ENCODE measurements at places on chromosomes 12 and 14. TPM values are rescaled to one million over a fixed set of nuclear protein-coding genes. Genes with fewer than 3 reads are reported as not detected.
A peak's percentile ranks its signal among the peaks of the same experiment; 100 is the strongest.

- no peak overlapping the region for H3K4me3 ChIP-seq
- no peaks in the 10 kb centered on the region for H3K4me1 ChIP-seq
- peaks cover 12% of the 10 kb centered on the region for H3K36me3 ChIP-seq
- H3K27ac ChIP-seq, result no peak overlapping the region
These were observed 33.0 kb downstream of the PTPN21 start for GRCh38 chr14:88521818-88522217.

- H3K36me3 ChIP-seq, result peaks cover 14% of the 10 kb centered on the region
- no peaks in the 10 kb centered on the region for H3K4me1 ChIP-seq
- no peaks in the 10 kb centered on the region for H3K27me3 ChIP-seq
These were observed 1.4 kb downstream of the MMAB start for GRCh38 chr12:109571773-109572505.

GRCh38 chr12:110928700-110929099 lies 8.3 kb upstream of the MYL2 start:
- H3K27me3 ChIP-seq, result no peaks in the 10 kb centered on the region
- peak; percentile 70 for DNase-seq
- H3K27ac ChIP-seq, result no peak overlapping the region
- H3K4me1 ChIP-seq, result no peaks in the 10 kb centered on the region
- H3K4me3 ChIP-seq, result no peak overlapping the region

GRCh38 chr14:95817271-95817670 lies 59.4 kb upstream of the TUNAR start:
- H3K4me1 ChIP-seq, result peaks cover 29% of the 10 kb centered on the region
- H3K27me3 ChIP-seq, result no peaks in the 10 kb centered on the region
- H3K36me3 ChIP-seq, result no peaks in the 10 kb centered on the region

Gene PDZRN4
- 4.3 TPM for total RNA-seq

Data from endodermal cell (in vitro differentiated cells).